ENCODE measurements at places on chromosomes 16 and 17.

- DNase-seq = no peak
Measured at GRCh38 chr17:33459078-33459940, 166.2 kb upstream of the ASIC2 start.

- DNase-seq = no peak
Measured at GRCh38 chr17:8420041-8420934, 15.4 kb upstream of the NDEL1 start.

GRCh38 chr16:164827-165538, 795 bp upstream of the HBM start:
- no peak for DNase-seq

GRCh38 chr16:3474136-3474779, 21.0 kb downstream of the C16orf90 start:
- DNase-seq = no peak

DNA sequence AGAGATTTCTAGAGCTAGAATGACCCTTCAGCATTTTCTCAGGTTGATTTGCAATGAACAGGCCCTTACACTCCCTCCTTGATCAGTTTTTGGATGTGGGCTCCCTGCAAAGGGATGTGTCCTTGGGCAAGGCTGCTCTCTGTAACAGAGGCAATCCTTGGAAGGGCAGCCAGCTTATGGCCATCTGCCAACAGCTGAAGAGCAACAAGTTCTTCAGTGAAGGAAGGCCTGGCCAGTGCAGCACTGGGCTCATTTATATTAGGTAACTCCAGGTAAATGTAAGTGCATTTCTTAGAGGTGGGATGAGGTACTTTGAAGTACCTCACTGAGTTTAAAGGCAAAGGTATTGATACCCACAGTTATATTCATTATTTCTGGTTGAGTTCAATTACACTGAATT, 114.3 kb upstream of the KCNJ16 start:
- no peak for DNase-seq

DNA sequence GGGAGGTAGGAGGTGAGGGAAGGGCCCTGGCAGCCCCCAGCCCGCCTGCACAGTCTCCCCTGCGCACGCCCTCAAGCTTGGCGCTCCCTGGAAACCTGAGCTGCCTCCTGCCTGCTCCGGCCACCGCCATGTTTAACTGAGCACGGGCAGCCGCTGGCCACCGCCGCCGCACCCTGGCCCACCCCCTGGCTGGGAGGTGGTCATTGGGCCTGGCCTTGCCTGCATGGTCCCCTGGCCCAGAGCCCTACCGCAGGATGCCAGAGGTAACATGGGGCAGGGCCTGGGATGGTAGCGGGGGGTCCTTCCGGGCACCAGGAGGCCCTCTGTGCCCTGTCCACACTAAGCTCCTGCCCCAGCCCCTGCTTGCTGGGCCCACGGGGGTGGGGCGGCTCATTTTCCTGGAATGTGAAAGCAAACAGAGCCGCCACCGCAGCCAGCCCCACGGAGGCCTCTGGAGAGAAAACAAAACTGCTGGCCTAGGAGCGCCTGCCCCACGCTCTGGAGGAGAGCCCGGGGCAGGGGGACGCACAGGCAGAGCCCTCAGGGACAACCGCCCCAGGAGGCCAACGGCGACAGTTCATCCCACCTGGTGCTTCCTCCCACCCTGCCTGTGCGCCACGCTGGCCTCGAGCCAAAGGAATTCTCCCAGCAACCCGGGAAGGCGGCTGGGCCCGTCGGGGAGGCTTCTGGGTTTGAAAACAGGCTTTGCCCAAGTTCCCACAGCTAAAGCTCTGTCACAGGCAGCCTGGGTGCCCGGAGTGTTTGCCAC, 8.9 kb downstream of the NHERF2 start:
- no peak for DNase-seq

- peak; percentile 57 for DNase-seq
Measured at GRCh38 chr16:3149630-3150345, 15.0 kb downstream of the ZNF213 start.

DNA sequence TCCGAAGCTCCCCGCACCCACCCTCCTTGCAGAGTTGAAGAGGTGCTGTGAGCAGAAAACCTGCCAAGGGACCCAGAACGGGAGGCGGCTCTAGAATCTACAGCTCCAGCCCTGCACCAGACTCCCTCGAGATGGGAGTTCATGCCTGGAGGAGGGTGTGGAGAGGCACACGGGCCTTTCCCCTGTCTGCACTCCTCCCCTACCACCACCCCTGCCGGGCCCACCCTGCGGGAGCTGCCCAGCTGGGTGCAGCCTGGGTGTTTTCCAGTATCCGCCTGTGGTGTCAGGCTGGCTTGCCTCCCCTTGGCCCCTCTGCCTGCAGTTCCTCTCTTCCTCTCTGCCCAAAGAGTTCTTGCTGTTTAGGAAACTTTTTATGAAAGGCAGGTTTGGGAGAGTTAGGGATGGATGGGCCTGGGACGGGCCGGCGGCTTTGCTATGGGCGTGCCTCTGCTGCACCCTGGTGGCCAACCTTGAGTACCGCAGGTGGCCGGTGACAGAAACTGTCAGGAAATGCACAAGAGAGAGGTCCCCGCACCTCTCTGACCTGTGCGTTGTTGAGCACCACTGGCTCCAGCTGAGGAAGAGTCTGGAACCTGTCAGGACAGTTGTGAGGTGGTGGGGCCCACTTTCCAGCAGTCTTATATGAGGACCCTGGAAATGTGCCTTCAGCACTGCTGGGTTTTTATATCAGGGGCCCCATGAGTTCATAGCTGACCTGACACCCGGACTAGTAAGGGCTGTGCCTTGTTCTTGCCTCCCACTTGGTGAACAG, 354.1 kb downstream of the SEC14L1 start:
- peak; percentile 69 for DNase-seq

DNA sequence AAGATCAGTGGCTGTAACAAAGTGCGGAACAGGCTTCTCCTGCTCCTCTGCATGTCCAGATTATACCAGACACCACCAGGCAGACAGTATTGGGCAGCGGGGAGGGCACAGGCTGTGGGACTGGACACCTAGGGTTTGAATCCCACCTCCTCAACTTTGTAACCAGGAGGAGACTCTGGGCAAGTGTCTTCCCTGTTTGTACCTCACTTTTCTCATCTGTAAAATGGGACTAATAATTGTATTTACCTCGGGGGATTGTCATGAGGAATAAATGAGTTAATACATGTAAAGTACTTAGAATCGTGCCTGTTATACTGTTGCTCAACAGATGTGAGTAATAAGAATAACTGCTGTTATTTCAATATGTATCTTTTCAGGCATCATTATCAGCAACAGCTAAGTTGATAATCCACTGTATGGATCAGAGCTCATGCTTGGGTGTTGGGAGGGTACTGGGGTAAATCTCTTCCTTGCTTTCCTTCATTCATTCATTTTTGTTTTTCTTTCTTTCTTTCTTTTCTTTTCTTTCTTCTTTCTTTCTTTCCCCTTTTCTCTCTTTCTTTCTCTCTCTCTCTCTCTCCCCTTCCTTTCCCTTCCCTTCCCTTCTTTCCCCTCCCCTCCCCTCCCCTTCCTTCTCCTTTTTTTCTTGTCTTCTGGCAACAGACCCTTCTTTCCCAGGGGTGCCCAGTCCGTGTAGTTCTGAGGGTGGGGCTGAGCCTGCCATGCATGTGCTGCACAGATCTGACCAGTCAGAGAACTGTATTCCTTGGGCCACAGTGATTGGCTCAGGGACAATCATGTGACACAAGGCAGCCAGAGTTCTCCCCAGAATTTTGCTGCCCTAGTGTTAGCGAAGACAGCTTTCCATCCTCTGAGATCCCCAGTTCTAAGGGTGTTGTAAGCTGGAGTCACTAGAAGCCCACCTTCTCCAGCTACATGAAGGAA, 25.3 kb upstream of the BRD7 start:
- DNase-seq = no peak

GRCh38 chr17:47636273-47637030, 13.3 kb upstream of the KPNB1 start:
- DNase-seq = no peak

DNA sequence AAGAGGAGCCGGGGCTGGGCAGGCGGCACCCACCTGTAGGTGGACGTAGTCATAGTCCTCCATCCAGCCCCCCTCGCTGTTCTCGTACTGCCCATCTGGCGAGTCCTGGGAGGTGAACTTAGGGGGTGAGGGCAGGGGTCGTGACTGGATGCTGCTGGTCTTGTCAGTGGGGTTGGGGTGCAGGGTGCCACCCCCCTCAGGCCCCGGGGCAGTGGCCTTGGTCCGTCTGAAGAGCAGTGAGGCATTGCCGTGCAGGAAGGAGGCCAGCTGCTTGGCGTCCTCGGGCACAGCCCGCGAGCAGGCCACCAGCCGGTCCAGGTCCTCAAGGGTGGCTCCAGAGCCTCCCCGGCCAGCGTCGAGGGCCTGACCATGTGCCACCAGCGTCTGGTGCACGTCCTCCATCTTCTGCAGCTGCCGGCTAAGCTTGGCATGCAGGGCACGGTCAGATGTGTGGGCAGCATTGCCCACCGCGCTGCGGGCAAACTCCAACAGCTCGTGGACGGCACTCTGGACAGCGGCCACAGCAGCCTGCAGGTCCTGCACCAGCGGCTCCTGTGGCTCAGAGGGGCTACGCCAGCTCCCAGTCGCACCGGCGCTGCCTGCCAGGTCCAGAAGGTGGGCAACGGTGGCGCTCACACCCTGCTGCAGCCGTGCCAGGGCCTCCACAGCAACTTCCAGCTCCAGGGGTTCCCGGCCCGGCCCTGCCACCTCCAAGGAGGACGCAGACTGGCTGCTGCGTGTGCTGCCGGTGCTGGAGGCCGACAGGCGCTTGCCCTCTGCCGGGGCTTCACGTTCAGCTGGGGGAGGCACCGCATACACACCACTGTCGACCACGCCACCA, 16.3 kb downstream of the CTRB1 start:
- no peak for DNase-seq

DNA sequence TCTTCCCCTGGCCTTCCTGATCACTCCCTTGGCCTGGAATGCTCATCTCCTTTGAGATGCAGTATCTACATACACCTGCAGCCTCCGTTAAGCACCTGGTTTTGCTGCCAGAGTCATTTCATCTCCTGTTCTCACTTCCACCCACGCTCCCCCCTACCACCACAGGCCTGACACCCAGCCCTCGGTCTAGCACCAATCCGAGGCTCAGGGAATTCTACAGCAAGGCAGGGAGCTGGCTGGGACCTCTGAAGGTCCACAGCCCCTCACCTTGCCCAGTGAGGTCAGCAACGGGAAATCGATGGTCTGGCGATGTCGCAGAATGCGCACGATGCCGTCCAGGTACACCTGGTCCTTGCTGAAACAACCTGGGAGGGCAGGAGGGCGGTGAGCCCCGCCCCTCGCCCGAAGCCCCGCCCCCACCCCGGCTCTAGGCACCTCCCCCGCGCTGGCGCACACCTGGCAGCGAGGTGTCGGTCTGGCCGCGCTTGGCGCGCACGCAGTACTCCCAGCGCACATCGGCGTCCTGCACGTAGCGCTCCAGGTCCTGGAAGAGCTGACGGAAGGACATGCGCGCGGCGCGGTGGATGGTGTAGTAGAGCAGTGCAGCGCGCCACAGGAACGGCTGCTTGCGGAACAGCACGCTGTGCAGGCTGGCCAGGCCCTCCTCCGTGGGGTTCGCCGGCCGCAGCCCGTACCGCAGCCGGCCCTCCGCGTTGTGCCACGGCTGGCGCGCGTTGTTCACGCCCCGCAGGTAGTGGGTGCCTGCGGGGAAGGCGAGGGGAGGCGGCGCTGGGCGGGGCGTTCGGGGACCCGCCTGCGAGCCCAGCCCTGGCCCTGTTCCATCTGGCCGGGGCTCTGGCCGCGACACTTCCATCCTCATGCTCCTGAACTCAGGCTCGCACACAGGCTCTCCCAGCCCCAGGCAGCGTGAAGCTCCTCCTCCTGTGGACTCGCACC, 5.7 kb downstream of the MATCAP1 start:
- DNase-seq = peak; percentile 63

DNA sequence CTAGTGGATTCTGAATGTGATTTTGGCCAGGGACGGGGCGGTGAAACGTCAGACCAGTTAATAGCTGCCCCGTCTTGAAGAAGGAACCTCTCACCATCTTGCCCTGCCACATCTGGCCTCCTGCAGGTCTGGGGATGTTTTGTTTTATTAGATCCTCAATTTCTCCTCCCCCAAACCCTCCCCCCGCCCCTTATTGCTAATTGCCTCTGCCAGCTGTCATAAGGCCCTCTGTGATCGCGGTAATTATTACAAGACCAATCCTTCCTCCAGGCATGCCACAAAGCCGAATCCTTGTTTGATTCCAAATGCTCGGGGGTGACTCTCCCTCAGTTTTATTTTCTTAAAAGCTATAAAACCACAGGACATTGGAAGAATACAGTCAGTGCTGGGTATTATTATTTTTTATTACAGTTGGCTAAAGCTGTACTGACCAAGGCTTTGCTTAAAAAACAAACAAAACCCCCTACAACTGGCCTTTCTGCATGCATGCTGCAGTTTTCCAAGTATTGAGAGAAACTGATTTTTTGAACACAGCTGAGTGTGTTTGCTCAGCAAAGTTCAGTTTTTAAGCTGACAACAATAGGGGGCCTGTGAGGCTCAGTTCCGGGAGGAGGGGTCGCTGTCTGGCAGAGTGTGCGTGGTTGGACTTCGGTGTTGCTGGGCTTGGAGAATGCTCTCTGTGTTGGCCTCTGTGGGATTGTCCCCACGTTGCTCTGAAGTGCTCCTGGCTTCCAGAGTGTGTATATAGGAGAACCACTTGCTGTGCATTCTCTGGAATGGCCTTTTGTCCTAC, 1.7 kb downstream of the KSR1 start:
- DNase-seq = no peak

GRCh38 chr17:75498726-75499213, 16.6 kb downstream of the CASKIN2 start:
- no peak for DNase-seq
